ENCODE measurements at places on chromosomes 2 and 18.

GRCh38 chr18:73283788-73284187 lies 416.0 kb upstream of the NETO1 start:
- DNase-seq: no peak

DNA sequence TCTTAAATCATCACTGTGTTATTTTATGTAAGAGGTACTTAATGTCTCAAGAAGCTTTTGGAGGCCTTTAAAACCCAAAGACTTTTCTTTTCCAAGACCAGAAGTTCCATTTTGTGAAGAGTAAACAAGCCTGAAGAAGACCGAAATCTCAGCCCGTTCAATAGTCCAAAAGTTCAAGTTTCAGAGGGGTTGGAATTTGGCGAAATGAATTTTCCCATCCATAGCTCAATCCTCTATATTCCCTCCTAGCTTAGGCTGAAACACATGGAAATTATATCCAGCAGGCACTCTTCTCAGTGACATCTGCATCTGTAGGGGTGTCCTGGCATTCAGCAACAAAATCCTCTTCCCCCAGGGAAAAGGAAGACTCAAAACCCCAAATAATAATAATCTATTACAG lies 344.6 kb downstream of the ARHGAP15 start:
- no peak for DNase-seq

DNA sequence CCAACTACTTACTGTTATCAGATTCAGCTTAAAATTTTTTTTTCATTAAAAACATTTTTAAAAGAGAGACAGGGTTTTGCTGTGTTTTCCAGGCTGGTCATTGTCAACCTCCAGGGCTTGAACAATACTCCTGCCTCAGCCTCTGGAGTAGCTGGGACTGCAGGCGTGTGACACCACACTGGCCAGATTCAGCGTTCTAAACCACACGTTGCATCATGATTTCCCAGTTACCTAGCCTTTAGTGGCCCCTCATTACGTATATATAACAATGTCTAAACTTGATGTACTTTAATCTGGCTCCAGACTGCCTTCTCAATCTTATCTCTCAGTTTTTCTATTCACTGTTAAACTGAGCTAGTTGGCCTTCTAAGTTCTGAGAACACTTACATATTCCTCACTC lies 89.6 kb downstream of the COMMD1 start:
- DNase-seq: no peak

DNA sequence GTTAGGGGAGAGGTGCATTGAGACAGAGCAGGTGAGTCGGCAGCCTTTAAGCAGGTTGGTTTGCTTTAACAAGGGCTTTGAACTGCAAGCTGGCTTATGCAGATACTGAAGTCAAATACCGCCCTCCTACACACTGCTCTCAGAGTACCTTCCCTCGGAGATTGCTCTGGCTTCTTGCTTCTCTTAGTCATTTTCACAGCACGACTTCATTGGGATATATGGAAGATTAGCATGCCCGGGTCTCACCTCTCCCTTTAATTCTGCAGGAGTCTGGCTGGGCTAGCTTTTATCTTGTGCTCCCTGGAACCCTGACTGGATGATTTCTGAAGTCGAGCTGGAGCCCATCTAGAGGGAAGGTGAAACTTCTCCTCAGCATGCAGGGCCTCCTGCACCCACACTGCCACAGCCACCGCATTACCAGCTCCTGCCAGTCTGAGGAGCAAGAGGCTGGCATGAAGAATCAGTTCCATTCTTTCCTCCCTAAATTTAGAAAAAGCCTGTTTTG lies 395.5 kb upstream of the HNRNPA3 start:
- DNase-seq: no peak

DNA sequence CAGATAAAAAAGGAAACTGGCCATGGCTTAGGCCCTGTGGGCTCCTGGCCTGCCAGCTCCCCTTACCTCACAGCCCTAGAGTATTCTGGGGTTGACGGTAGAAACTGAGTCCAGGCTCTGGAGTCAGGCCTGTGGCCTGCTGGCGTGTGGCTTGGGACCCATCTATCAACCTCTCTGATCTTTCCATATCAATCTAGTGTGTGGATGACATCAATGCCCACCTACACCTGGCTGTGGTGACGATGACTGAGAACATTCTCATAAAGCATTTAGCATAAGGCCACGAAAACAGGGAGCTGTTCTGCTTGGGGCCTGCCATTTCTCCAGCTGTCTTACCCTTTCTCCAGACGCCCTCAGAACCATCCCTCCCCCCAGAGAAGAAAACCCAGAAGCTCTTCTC lies 17.9 kb downstream of the PCARE start:
- DNase-seq: no peak

DNA sequence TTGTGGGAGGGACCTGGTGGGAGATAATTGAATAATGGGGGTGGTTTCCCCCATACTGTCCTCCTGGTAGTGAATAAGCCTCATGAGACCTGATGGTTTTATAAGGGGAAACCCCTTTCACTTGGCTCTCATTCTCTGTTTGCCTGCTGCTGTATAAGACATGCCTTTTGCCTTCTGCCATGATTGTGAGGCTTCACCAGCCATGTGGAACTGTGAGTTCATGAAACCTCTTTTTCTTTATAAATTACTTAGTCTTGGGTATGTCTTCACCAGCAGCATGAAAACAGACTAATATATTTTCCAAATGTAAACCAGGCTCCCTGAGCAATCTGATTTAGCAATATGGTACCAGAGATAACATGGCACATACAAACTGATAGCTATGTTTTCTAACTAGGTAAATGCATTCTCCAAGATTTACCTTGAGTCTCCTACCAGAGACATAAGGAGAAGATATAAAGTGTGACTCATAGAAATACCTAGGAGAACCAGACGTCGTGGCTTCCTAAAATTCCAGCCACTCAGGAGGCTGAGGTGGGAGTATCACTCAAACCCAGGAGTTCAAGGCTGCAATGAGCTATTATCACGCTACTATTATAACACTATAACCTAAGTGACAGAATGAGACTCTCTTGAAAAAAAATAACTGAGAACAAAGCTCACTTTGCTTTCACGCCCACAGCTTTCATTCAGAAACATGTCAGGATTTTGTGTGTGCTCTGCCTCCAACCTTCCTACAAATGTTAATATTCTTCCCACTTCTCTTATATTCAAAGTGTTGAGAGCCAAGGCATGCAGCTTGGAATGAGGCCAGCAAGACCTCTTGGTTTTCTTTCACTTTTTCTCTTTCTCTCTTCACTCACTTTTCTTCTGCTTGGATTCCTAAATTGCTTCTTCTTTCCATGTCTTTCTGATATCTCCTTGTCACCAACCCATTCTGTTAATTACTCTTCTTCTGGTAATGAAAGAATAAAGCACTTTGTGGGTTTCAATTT lies 263.9 kb upstream of the UBE2E3 start:
- DNase-seq: no peak

DNA sequence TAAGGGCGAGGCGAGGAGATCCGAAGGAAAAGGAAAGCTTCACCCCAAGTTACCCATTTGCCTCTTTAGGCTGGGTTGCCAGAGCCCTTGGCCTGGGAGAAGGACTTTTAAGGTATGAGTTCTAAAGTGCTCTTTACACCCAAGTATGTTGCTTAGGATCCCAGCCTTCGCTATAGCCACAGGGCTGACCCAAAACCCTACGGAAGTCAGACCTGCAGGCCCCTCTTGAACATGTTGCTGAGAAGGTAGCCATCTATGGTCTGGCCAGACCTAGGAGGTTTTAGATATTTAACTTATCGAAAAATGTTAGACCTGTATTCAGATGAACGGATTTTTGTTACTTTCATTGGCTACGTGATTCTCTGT lies 95.4 kb downstream of the PMS1 start:
- DNase-seq: no peak

- DNase-seq: no peak
Observed at GRCh38 chr18:55096263-55096951, 137.1 kb upstream of the CCDC68 start.

DNA sequence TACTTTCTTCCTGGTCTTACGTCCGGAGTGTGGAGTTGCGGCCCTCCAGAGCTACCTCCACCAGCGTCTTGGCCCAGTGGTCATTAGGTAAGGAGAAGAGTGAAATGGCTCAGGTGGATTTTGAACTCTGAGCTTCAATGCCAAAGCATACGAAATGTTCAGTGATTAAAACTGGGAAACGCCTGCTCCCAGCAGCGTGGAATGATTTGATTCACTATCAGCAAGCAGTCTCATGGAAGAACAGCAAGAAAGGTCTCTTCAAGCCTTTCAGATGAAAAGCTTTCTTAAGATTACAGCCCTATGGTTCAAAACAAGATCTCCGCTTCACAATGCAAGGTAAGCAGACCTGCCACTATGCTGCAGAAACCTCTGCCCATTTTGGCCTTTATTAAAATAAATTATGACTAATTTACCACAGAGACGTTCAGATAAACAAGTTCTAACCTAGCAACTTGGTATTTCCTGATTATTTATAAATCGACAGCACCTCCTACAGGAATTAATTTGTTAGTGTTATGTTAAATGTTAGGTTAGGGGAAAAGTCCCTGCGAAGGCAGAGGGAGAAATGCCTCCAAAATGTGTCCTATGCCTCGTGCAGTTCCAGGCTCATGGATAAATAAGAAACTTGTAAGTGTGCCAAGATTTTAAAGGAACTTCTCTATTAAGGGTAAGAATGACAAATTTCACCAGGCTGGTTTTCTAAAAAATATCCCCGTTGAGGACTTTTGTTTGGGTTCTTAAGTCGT lies 10.1 kb downstream of the SP9 start:
- no peak for DNase-seq

DNA sequence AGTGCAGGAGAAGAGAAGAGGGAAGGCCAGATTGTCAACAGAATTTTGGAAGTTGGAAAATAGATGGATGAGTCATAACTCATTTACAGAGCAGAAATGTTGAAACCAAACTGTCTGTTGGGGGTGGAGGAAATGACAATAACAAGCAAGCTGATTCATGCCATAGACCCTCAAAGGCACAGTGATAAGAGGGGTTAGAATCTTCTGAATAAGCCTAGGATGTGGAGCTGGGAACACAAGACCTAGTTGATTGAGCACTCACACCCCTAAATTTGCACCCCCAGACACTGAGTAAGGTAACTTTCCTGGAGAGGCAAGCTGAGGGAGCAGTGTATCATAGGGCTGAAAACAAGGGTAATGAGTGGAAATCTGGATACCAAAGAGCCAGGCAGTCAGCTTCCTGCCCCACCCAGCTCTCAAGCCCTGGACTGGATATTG lies 141.4 kb downstream of the SCG2 start:
- DNase-seq: no peak

Data from GM12892 (cell line).